ENCODE measurements at places on chromosomes 11 and 22. TPM values are rescaled to one million over a fixed set of nuclear protein-coding genes. Genes with fewer than 3 reads are reported as not detected.
A peak's percentile ranks its signal among the peaks of the same experiment; 100 is the strongest.

DNA sequence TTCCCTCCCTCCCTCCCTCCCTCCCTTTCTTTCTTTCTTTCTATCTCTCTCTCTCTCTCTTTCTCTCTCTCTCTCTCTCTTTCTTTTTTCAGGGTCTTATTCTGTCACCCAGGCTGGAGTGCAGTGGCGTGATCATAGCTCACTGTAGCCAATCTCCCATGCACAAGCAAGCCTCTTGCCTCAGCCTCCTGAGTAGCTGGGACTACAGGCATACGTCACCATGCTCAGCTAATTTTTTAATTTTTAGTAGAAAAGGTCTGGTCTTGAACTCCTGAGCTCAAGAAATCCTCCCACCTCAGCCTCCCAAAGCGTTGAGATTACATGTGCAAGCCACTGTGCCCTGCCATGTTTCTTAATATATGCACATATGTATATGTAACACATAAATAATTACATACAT is 19.0 kb downstream of the TSKU start:
- DNase-seq = no peak

- DNase-seq = no peak
These were observed 9.5 kb downstream of the YPEL1 start for GRCh38 chr22:21725956-21726649.

- no peak for DNase-seq
These were observed 462.4 kb upstream of the LRRC4C start for GRCh38 chr11:41921746-41922390.

GRCh38 chr11:3037040-3037944 is 19.9 kb downstream of the CARS1 start:
- DNase-seq = peak; percentile 53

DNA sequence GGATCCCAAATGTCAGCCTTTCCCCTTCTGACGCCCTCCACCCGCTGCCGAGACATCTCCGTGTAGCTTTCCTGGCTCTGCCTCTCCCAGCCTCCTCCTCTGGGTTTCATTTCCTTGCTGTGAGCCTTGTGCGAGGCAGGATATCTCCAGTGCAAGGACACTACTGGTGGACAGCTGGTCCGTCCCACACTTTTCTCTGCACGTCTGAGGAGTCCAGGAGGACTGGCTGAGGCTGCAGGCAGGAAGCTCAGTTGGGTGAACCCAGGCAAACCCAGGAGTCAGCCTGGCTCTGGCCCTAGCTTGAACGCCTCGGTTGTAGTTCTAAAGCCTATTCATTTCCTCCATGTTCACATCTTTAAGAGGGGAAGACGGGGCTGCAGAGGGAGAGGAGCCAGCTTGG is 145.5 kb downstream of the ST3GAL4 start:
- no peak for DNase-seq

DNA sequence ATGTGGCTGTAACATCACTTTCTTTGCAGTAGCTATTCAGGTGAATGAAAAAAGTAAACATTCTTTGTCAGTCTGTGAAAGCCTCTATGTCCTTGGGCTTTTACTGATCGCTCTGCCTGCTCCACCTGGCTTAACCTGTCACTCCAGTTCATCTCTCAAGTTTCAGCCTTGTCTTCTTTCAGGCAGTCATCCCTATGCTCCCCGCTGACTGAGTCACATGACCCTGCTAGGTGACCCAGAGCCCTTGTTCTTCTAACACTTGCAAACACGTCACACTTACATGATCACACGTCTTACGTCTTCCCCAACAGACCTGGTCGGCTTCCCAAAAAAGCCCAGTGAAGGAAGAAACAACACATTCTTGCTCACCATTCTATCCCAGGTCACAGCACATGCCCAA is 499.3 kb upstream of the TENM4 start:
- no peak for DNase-seq

DNA sequence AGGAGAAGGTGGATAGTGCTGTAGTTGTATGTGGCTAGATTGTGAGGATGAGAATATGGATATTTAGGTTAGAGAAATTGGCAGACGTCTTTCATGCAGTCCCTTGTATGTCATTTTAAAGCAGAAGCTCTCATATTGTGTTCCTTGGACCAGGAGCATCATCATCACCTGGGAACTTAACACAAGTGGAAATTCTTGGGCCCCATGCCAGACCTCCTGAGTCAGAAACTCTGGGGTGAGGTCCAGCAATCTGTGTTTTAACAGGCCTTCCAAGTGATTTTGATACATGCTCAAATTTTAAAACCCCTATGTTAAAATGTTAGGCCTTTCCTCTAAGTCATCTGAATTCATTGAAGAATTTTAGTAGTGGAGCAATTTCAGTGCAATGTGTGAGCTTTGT is 34.8 kb downstream of the JHY start:
- no peak for DNase-seq

GRCh38 chr22:46303347-46303965 is 6.8 kb downstream of the GTSE1 start:
- DNase-seq = no peak

DNA sequence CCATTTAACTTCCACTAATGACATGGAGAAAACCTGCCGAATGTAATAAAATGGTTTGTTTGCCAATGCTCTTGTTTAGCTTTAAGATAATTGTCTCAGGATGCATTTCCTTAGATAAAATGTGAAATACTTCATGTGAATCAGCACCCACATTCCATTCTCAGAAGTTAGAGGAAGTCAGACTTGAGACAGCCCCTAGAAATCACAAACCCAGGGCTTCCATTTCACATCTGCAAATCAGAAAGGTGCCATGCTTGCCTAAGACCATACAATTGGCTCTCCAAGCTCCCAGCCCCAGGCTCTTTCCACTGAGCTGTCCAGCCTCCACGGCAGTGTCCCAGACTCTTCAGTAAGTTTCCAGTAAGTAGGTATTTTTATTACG is 35.6 kb upstream of the ADORA2A start:
- no peak for DNase-seq

DNA sequence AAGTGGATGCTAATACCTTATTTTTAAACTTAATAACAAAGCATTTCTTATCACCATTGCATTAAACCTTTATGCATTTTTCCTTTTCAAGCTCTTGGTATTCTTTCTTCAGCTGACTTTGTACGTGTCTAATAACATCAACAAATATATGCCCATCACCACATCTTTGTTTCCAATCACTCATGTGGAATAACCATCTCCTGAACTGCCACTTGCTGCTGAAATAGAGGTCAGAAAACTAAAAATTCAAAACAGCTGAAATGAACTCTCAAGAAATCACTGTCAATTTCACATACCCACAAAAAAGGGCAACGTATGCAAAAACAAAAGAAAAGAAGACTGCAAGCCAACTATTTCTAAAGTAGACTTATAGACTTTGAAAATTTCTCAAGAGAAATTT is 7.4 kb downstream of the MSANTD4 start:
- DNase-seq = no peak

DNA sequence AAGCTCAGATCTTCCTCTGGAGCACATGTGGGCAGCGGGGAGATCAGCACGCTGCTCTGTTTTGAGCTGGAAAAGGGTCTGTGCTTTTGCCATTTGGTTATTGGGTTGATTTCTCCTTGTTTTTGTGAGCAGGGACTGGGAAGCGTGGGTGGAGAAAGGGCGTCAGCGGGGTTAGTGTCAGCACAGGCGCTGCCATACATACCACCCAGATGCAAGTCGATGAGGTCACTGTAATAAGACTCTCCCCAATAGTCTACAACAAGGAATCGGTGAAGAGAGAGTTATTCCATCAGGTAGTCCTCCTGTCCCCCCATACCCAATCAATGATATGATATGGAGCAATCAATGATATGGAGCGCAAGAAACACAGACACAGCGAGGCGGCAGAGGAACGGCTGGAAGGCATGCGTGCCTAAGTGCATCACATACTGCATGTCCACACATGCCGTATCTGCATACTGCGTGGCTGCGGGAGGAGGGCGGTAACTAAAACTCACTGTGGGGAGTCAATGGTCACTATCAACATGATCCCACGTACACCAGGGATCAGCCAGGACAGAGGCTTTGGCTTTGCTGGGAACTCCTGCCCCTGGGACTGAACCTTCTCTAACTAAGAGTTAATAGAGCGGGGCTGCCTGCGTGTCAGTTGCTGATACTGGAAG is 29.5 kb upstream of the BID start:
- DNase-seq = no peak

DNA sequence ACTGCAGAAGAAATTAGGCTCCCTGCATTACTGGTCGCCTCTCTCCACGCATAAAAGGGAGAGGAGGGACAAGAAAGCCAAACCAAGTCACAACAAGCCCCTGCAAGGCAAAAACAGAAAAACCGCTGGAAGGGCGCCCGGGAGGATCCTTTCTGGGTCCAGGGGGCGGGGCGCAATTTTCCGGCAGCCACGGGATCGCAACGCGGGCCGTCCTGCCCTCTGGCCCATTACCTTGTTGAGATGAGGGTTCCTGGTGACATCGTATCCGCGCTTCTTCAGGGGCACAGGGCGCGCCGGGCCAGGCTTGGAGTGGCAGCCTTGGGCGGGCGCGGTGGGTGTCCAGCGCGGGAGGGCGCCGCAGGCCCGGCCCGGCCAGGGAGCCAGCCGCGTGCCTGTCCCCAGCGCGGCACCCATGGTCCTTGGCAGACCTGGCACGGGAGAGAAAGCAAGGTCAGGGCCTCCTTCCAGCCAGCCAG is 847 bp downstream of the ME3 start:
- peak; percentile 25 for DNase-seq

DNA sequence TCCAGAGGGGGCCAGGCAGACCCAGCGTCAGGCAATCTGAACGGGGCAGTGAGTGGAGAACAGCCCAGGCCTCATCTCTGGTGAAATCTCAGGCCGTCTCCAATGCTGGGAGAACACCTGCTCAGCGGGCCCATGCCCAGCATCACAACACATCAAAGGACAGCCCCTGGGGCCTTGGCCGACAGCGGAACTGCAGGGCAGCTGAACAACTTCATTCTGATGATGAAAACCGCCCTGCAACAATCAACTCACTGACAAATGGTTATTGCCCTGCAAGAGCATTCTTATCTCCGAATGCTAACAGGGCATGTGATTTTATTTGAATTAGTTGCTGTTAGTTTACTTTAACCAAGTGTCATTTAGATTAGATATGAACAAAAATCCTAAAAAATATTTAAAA is 14.6 kb downstream of the CELSR1 start:
- DNase-seq = no peak

GRCh38 chr11:13775471-13775870 is 107.0 kb downstream of the FAR1 start:
- DNase-seq = no peak

GRCh38 chr11:27858866-27859265 is 158.6 kb upstream of the BDNF start:
- no peak for DNase-seq

GRCh38 chr11:5807580-5807979 is 1.1 kb upstream of the OR52N2 start:
- DNase-seq = no peak

- no peak for DNase-seq
These were observed 221.1 kb downstream of the OPCML start for GRCh38 chr11:133311230-133311629.

- DNase-seq = no peak
These were observed 990.5 kb downstream of the OPCML start for GRCh38 chr11:132541794-132542193.

DNA sequence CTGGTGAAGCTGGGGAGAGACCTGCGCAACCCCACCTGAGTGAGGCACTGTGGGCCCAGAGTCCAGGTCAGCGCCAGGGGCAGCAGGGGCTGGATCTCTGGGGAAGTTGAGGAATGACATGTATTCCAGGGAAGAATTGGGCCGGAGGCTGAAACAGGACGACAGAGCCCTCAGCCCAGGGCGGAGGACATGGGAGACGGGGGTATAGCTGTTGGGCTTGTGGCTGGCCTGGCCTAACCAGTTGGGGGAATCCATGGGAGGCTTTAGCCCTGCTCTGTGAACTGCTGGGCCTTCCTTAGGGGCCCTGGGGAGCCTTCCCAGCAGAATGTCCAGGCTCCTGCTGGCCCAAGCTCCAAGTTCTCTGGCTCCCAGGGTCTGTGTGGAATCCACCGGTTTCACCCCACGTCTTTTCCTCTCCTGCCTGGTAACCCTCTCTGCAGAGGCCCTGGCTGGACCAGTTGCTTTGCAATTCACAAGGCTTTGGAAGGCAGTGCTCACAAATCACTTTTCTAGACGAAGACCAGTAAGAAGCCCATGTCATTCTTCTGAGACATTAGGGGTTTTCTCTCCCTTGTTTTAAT is 50.4 kb upstream of the KCNQ1OT1 start:
- DNase-seq = no peak

GRCh38 chr11:28794405-28794804 is 686.2 kb downstream of the METTL15 start:
- DNase-seq = no peak

- DNase-seq = no peak
These were observed 102.4 kb downstream of the ARHGAP42 start for GRCh38 chr11:100789500-100789899.

- no peak for DNase-seq
These were observed 11.0 kb downstream of the IL17REL start for GRCh38 chr22:50001388-50002231.

DNA sequence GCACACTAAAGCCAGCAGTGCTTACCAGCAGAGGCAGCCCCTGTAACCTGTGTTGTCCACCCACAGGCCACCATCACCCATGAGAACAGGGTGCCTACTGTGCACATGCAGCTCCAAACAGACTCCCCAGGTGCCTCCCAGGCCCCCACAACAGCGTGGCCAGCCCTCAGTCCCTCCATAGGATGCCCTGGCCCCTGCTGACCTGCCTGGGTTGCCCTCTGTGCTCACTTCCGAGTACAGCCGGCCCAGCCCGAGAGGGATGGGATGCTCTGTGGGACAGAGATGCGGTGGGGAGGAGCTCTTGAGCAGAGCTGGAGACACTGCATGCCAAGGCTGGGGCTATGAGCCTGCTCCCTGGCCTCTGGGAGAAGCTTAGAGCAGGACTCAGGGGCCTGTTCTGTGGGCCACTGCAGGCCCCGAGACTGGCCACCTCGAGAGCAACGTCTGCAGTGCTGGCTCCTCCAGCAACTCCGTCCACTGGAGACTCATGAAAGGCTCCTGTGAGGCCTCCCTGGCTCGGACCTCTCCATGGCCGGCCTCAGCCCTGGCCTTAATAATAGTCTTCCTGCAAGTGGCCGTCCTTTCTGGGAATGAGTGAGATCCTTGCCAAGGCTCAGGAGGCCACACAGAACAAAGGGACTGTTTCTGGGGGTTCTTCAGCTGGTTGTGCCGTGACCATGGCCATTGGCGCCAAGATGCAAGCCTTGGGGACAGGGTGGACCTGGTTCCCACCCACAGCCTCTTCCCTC is 27.0 kb downstream of the FADS2 start:
- DNase-seq = no peak

- DNase-seq = no peak
These were observed 464 bp upstream of the CECR2 start for GRCh38 chr22:17368554-17369438.

TMEM86A gene
- 9.3 TPM for total RNA-seq

ALX4 gene
- total RNA-seq = not detected

MMP12 gene
- not detected for total RNA-seq

APOBEC3H gene
- total RNA-seq = 14.6 TPM

THOC5 gene
- 62.5 TPM for total RNA-seq

APOL5 gene
- total RNA-seq = not detected

TTLL1 gene
- 4.4 TPM for total RNA-seq

EMID1 gene
- total RNA-seq = 0.59 TPM

TMPRSS6 gene
- total RNA-seq = 1.1 TPM

EHF gene
- total RNA-seq = not detected

PLAAT5 gene
- 3.0 TPM for total RNA-seq

OR52A1 gene
- not detected for total RNA-seq

UPK2 gene
- total RNA-seq = not detected

MRGPRE gene
- total RNA-seq = not detected

NXPE1 gene
- total RNA-seq = not detected

CCDC87 gene
- 0.40 TPM for total RNA-seq

TEX54 gene
- not detected for total RNA-seq

Data from natural killer cell (primary cell).